ENCODE measurements at places on chromosomes 5 and 9.

GRCh38 chr9:110257097-110257841 is 962 bp upstream of the TXN start:
- DNase-seq = no peak

- no peak for DNase-seq
These were observed 15.4 kb downstream of the CCL28 start for GRCh38 chr5:43396762-43397304.

DNA sequence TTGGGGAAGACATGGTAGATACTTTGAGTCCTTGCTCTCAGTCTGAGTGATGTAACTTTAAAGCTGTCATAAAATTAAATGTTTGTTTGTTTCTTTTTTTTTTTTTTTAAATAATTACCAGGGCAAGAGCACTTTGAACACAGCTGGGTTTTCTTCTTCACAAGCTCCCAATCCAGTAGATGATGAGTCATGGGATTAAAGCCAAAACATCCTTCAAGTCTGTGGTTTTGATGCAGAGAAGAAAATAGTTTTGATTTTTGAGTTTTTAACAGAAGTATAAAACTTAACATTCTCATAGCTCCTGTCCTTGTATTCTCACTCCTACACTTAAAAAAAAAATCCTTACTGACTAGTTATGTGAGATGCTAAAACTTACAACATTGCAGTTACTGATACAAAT is 34.8 kb upstream of the IL31RA start:
- no peak for DNase-seq

GRCh38 chr9:136946228-136947027 is 1.4 kb downstream of the C8G start:
- no peak for DNase-seq

GRCh38 chr9:97293818-97294217 is 13.6 kb upstream of the CCDC180 start:
- no peak for DNase-seq

DNA sequence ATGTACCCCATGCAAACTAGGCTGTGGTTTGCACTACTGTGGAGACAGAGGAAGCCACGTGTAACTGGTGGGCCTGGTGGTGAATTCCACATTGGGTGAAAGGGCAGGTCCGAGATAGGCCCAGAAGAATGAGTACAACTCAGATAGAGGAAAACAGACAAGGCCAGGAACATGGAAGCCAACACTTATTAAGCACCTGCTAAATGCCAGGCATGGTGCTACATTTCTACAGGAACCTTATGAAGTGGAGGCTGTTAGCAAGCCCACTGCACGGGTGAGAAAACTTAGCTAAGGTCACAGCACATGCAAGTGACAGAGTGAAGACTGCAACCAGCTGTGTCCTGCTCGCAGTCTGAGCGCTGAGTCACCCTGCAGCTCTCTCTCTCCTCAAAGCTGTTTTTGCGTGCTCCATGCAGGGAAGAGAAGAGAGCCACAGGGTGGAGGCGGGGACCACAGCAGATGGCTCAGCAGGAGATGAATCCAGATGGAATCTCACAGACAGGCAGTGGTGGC is 65.5 kb upstream of the SPTLC1 start:
- no peak for DNase-seq

DNA sequence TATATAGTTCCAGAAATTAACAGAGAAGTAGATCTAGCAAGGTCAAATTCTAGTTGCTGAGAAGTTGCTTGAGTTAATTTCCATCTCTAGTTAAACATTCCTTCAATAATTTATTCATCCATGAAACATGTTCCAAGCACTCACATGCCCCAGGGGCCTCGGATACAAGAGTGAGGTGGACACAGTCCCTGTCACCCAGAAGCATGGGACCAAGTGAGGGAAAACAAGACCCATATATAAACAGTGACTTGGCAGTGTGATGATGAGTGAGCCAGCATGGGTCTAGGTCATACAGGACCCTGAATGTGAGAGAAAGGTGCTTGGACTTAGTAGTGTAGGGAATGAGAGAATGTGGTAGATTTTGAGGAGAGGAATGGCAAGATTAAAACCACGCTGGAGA is 216.9 kb downstream of the TTLL11 start:
- DNase-seq = no peak

- DNase-seq = no peak
These were observed 136.8 kb downstream of the CFAP90 start for GRCh38 chr5:7714119-7714518.

Measured in NCI-H1048 (cell line).